KBM-7 (cell line): ENCODE measurements at places on chromosomes 4 and X.

GRCh38 chr4:48718818-48719465, 61.1 kb downstream of the FRYL start:
- DNase-seq, result no peak

DNA sequence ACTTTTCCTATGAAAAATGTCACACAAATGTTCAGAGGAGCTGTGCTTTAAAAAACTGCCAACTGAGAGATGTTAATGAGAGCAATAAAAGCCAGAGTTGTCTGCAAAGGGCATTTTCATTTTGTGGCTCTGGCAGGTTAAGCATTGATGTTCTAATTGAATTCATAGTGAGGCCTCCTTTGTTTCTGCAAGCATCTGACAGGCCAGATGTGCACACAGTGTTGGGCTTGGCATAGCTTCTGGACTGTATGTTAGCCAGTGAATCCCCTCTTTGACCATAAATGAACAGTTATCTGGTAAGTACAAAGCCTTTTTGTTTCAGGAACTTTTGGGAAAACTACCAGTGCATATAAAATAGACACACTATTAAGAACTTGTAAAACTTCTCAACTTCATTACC, 81.9 kb downstream of the JADE3 start:
- DNase-seq, result no peak

DNA sequence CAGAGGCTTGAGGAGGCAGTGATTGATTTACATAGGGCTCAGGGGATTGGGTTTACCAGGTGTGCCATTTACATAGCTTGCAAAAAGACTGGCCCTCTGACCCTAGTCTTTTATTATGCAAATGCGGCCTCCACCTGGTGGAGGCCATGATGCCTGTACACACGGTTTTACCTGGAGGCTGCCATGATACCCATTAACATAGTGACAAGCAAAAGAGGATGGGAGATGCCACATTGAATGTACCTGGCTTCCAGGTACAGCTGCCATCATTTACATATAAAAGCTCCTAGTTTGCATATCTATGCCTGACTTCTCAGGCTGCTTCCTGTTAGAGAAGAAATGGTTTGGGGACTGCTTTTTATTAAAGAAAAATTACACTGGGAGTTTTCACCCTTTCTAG, 72.0 kb downstream of the NEXMIF start:
- DNase-seq, result no peak

GRCh38 chr4:146998157-146998556, 52.5 kb upstream of the TTC29 start:
- peak; percentile 78 for DNase-seq

- DNase-seq, result no peak
These were observed 1470.4 kb downstream of the ADGRL3 start for GRCh38 chr4:62670514-62670913.

- DNase-seq, result peak; percentile 59
These were observed 113.4 kb upstream of the FAM241A start for GRCh38 chr4:112031712-112032328.

- no peak for DNase-seq
These were observed 11.3 kb upstream of the SETD7 start for GRCh38 chr4:139567159-139567870.

DNA sequence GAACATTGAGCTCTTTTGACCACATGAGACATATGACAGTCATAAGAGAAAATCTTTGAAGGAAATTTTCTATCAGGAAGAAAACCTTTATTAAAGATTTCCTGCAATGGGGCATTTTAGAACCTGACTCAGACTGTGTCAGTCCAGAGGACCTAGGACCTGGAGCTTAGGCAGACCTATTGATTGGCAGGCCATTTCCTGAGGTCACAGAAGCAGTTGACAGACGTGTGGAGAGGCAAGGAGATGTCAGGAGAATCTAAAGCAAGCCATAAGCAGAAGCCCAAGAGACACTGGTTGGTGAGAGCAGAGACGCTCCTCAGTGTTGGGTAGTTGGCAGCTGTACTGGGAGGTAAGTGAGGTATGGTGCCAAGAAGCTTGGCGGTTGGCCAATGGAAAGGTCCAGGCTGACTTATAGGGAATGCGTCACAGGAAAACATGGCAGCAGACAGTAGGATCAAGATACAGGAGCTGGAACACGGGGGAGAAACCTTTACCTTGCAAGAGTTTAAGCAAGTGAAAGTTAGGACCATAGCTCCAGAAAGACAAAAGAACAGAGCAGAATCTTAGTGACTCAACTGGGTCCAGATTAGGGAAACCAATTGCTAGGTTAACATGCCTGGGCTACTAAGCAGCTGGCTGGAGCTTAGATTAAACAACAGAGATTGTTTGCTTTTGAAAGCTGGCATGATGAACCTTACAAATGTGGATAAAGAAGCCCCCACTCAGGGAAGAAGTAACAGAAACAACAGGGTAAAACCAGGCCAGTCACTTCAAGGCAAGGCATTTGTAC, 18.6 kb downstream of the PALLD start:
- no peak for DNase-seq

GRCh38 chr4:120704538-120704937, 218.0 kb downstream of the PRDM5 start:
- no peak for DNase-seq

GRCh38 chr4:76690011-76690905, 207.7 kb downstream of the SOWAHB start:
- no peak for DNase-seq
